ENCODE measurements at places on chromosomes 16 and 17.

DNA sequence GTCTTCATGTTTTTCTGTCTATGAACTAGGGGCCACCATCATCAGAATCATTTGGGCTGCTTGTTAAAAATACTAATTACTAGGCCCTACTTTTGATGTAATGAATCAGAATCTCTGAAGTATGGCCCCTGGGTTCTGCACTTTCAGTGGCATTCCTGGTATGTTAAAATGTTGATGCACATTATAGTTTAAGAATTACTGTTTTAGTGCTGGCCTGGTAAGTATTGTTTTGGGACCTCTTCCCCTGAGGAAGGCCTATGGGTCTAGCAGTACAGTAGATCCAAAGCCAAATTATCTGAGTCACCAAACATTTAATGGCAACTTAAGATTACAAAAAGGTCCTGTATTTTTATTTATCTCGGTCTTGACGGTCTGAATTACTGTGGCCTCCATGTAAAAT is 58.8 kb downstream of the AP2B1 start:
- DNase-seq = no peak

GRCh38 chr17:44438636-44439035 is 49.2 kb upstream of the ITGA2B start:
- no peak for DNase-seq

- no peak for DNase-seq
Measured at GRCh38 chr17:61118871-61119270, 280.8 kb upstream of the TBX2 start.

GRCh38 chr16:15773968-15774367 is 82.9 kb downstream of the MYH11 start:
- DNase-seq = no peak

DNA sequence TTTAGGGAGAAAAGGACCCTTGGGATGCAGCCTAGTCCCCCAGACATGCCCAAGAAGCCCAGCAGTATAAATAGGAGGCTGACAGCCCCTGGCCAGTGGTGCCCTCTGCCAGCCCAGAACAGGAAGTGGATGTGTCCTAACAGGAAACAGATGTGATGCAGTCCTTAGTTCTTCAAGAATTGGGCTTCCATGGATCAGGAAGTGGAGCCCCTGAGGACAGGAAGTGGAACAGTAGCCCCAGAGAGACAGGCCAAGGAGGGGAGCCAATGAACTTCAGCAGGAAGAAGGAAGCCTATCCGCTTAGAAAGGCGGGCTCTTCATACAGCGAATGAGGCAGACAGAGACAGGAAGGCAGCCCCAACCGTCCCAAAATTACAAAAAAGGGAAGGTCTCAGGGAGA is 7.2 kb downstream of the CTF1 start:
- no peak for DNase-seq

All from urothelium cell line (cell line).